ENCODE measurements at places on chromosomes 3 and 15.

DNA sequence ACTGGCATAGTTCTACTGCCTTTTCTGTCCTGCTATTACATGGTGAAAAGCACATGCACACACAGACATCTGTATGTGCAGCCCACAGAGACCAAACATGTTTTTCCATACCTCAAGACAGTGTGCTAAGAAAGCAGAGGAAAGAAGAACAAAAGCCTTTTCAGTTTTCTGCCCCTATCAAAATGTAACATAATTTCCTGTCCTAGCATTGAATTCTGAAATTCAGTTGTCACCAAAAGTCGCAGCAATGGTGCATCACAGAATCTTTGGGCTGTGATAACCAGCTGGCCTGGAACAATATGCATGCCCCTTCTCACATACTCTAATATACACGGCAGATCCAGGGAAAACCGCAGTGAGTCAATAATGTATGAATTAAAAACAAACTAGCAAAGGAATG is 153.8 kb upstream of the RAP2B start:
- DNase-seq = no peak

DNA sequence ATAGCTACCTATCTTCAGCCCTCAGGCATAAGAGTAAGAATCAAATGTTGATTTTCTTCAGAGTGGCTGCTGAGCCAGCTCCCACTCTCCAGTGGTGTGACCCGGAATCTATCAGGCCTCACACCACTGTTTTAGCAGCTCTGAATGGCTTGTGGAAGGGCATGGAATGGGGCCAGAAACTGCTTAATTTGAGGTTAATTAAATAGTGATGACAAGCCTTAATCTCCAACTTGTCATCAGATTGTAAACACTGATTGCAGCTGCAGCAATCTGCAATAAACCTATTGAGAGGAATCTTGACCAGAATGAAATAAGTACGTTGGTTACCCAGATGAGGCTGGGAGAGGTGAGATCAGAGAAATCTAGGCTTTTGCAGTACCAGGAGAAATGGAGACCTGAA is 317.4 kb downstream of the FHIT start:
- DNase-seq = no peak

DNA sequence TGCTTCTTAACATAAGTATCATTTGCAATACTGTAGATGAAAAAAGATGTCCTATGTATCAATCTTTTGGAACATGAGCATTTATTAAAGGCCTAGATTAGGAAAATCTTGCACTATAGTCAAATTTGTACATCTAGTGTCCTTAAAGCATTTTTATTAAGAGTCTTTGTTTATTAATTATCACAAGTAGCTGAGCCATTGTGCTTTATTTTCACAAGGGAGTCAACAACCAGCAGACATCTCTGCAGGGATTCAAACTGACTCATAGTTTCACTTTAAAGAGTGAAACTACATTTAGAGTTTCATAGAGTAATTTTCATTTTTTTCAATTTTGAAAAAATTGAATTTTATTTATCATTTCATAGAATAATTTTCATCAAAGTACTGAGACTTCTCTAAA is 94.5 kb upstream of the EIF1B start:
- no peak for DNase-seq

DNA sequence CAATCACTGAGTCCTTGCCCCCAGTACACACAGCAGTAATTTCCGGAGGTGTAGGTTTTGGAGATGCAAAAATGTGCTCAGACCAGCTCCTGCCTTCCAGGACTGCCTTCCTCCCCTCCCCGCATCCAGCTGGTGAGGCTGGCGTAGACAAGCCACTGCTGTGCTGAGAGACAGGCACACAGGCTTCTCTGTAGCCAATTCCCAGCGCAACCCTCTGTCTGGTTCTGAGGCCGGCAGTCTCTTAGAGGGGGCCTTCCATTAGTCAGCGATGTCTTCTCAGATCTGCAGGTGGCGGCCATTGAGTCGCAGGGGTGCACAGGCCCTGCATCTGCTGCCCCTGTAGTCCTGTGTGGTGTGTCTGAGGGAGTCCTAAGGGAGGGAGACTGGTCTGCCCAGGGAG is 114.4 kb downstream of the DNAJB8 start:
- DNase-seq = no peak

DNA sequence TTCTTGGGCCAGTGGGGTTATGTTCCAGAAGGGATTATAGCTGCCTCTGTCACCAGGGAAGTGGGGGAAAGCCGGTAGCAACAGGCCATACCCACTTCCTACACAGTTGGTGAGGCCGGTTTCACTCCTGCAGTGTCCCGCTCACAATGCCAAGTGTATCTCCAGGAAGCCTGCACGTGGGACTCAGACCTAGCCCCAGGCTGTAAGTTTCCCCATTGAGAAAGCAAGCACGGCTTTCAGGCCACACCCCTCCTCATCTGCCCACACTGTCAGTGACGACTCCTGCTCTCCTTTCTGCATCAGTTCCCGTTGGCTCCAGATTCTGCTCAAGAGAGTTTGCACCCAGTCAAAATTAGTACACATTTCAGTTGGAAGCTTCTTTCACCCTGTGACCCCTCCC is 51.6 kb upstream of the CPOX start:
- DNase-seq = no peak

DNA sequence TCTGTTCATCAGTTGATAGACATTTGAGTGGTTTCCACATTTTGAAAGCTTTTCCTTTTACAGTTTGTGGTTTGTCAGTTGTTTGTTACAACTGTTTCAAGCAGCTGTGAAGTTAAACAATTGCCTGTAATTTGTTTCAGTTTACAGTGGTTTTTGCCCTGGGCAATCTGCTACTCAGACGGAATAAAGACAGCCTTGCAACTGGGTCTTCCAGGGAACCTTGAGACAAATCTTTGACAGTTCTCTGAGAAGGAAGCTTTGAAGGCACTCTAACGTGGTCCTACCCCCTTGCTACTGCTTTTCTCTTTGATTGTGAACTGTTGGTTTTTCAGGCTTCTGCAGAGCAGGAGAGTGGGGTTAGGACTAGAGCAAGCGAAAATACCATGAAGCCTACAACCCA is 28.0 kb downstream of the LRRC28 start:
- no peak for DNase-seq

GRCh38 chr15:91186904-91187656 is 87.0 kb downstream of the SV2B start:
- peak; percentile 5 for DNase-seq

DNA sequence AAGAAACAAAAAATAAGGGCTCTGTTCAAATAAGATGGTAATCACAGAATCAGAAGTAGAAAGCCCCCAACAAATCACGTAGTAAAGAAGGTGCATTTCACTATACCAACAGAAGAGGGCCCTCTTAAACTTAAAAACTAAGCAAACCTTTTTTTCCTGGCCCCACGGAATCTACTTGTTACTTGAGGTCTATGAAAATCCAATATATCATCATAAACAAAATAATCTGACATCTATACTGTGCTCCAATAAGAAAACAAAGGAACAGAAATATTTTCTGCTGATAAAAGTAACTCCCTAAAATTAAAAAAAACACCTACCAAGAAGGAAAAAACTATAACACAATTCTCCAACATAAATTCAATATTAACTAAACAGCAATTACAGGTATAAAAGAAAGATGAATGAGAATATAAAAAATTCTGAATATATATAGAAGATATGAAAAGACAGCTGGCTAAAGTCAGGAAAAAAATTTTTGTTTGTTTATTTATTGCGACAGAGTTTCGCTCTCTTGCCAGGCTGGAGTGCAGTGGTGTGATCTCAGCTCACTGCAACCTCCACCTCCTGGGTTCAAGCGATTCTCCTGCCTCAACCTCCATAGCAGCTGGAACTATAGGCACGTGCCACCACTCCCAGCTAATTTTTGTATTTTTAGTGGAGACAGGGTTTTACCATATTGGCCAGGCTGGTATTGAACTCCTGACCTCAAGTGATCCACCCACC is 81.8 kb downstream of the CLASP2 start:
- DNase-seq = peak; percentile 70

DNA sequence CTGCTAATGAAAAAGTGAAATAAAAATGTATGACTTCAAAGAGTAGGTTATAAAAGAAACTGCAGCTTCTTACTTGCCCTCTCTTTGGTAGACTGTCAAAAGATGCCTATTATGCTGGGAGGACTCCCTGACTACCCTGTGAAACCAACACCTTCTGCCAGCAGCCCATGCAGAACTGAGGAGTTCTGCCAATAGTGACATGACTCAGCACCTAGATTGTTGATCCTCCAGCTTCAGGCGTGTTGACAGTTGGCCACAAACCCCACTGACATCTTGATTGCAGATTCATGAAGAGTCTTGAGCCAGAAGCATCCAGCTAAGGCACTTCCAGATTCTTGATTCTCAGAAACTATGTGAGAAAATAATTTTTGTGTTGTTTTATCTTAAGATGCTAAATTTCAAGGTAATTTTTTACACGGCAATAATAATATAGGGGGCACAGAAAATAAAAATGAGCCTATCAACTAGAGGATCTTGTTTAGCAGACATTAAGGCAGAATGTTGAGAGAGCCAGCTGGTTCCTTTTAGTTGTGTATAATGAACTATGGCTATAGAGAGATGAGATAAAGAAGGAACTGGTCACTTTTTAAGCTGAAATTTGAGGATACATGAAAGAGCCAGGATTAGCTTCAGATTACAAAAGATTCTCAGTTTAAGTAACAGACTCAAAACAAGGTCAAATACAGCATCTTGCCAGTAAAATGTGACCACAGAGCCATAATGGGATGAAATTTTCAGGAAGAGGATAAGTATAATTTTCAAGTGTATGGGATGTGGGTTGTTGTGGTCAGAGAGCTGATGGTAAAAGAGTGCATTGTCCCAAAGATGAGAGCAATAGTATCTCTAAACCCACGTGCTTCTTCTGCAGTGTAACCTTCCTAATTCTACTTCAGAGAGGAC is 588.7 kb upstream of the CBLB start:
- peak; percentile 87 for DNase-seq

DNA sequence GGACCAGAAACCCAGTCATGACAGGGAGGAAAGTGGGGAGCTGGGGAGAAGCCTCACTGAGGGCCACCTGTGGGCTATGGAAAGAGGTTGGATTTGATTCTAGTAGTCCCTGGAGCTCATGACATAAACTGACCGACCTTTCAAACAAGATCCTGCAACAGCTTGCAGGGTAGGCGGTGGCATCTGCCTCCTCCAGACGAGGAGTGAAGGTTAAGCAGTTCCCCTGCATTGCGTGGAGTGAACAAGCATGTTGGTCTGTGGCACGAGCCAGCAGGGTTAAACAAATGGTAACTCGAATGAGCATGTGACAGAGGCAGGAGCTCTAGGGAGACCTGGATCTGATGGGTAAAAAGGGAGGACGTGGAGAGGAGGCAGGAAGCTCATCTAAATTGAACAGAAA is 12.7 kb downstream of the TGM4 start:
- DNase-seq = no peak

- peak; percentile 66 for DNase-seq
Measured at GRCh38 chr3:149400645-149401044, 23.2 kb upstream of the TM4SF1 start.

GRCh38 chr3:66812136-66812535 is 186.0 kb upstream of the KBTBD8 start:
- DNase-seq = peak; percentile 62

- no peak for DNase-seq
Measured at GRCh38 chr3:37245003-37245402, 70.6 kb upstream of the LRRFIP2 start.

DNA sequence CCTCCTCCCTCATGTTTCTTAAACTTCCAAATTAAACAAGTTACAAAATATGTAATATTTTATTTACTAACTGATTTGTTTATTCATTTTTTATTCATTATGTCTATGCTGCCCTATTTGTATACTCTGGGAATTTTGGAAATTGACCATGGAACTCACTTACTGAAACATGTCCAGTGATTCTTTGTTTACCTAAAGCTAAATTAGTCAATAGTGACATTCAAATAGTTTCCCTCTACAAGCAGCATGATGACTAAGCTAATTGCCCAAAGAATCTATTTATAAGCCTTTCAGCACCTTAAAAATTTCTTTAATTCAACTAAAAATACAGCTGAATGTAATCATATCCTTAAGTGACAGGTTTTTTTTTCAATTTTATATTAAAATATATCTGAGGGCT is 437.7 kb downstream of the SI start:
- no peak for DNase-seq

- DNase-seq = no peak
Measured at GRCh38 chr15:82558502-82558901, 18.2 kb upstream of the RPS17 start.

DNA sequence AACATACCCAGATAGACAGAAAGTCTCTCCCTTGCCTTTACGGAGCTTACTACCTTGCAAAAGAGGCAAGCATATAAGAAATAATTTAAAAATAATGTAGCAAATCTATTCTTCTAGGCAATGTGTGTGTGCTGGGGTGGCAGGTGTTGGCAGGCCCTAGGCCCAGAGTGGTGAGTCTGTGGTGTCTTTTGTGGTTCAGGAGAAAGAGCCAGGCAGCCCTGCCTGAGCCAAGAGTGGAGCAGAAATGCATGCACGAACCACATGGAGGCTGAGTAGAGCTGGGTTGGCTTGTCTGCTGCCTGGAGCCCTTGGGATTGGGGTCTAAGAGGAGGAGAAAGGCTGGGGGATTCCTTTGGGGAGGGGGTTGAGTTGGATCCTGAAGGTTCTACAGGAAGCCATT is 70.2 kb upstream of the MYZAP start:
- no peak for DNase-seq

GRCh38 chr15:62515696-62516395 is 350.8 kb upstream of the C2CD4B start:
- no peak for DNase-seq

GRCh38 chr15:29692527-29692926 is 129.7 kb downstream of the TJP1 start:
- no peak for DNase-seq

DNA sequence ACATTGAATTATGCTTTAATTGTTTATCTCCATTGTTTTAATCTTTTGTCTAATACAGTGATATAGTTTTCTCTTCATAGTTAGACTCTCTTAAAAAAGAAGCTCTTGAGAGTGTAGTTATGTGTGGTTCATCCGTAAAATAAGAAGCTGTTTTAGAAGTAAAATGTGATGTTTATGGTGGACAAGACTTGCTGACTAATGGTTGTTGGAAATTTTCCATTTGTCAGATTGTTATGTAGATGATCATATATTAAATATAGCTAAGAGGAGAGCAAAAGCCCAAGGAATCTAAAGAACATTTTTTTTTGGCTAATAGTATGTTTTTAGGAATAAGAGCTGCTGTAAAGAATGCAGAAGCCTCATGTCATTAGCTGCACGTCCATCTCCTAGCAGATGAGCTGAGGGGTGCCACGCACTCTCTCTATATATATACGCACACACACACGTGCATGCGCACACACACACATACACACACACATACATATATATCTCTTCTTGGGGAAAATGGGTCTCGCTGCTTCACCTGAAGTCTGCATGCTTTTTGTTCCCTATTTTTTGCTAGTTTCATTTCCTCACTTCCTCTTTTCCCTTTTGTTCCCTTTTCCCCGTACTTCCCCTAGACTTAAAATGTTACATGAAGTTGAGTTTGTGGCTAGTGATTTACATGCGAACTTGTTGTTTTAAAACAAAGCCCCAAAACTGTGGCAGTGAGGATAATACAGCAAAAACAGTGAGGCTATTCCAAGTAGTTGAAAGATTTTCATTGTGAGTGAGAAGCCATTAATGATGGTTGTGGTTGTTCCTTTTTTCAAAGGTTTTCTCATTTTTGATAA is 107.8 kb downstream of the MBNL1 start:
- DNase-seq = peak; percentile 80

GRCh38 chr3:172982736-172983364 is 158.2 kb downstream of the SPATA16 start:
- peak; percentile 19 for DNase-seq

- DNase-seq = peak; percentile 24
Measured at GRCh38 chr15:31216215-31216911, 110.3 kb upstream of the KLF13 start.

- peak; percentile 50 for DNase-seq
Measured at GRCh38 chr15:55403531-55403930, 4.6 kb downstream of the CCPG1 start.
